Stimulated activated CD8-positive, alpha-beta memory T cell treated with anti-CD3 and anti-CD28 coated beads, Interleukin-4, amount 100 ng/mL, for 1 hour (primary cell): ENCODE measurements at places on chromosomes 12 and 14.

DNA sequence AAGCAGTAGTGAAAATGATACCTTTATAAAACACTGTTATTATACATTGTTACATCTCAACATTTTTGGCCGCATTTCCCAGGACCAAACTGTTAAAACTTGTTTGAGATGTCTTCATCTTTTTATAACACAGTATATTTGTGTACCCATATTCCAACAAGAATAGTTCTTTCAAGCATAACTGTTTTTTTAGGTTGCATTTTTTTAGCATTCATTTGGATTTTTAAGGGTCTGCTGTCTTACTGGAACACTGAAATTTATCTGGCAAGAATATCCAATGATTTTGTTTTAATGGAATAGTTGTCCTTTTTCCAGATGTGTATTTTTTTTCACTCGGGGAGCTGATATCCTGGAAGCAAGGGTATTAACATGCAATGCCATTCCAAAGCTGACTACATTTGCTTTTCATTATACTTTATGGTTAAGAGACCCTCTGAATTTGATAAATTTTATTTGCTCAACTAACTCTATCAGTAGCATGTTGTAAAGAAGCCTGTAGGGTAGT is 8.9 kb upstream of the NAV3 start:
- DNase-seq, result no peak

- no peak for DNase-seq
These were observed 10.2 kb upstream of the DHRS7 start for GRCh38 chr14:60175255-60175902.

- DNase-seq, result no peak
These were observed 15.8 kb upstream of the RPS6KL1 start for GRCh38 chr14:74938531-74939495.

- DNase-seq, result no peak
These were observed 63.2 kb upstream of the RFX4 start for GRCh38 chr12:106519607-106520021.

- DNase-seq, result no peak
These were observed 1.3 kb upstream of the PTGDR start for GRCh38 chr14:52266179-52266578.

- DNase-seq, result no peak
These were observed 285.5 kb upstream of the SFSWAP start for GRCh38 chr12:131425112-131426075.

DNA sequence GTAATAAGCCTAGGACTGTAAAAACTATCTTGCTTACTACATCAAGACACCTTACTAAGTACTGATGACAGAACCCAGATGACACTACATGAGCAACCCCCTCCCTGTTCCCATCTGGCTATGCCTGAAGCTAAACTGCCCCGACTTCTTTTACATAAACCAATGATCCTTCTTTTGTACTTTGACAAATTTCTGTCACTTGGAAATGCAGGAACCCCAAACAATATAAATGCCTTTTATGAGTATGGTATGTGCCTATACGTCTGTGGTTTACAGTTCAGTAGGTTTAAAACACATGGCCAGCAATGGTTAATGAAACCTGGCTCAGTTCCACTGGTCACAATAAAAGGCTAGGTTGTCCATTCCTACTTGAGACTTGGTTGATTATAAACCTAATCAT is 6.1 kb downstream of the SYCP3 start:
- DNase-seq, result no peak

- DNase-seq, result no peak
These were observed 1.5 kb upstream of the SRRM4 start for GRCh38 chr12:118979763-118980406.

- DNase-seq, result no peak
These were observed 212.7 kb downstream of the ZFP36L1 start for GRCh38 chr14:68580096-68580645.

GRCh38 chr12:54039417-54040147 is 6.7 kb downstream of the HOXC5 start:
- DNase-seq, result no peak

DNA sequence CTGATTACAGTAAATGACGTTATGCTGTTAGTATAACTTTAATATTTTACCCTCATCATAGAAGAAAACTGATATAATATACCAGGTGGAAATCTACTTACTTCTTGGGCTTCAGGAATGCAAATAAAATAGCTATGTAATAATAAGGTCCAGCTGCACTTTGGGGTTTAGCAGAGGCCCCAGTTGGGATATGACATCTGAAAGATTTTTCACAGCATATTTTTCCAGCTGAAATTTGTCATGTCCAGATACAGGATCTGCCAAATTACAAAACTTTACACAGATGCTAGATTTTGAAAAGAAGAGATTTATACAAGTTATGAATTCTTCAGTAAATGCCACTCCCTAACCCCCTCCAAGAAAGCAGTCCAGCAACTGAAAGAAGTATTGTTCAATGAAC is 29.2 kb upstream of the DCN start:
- no peak for DNase-seq

DNA sequence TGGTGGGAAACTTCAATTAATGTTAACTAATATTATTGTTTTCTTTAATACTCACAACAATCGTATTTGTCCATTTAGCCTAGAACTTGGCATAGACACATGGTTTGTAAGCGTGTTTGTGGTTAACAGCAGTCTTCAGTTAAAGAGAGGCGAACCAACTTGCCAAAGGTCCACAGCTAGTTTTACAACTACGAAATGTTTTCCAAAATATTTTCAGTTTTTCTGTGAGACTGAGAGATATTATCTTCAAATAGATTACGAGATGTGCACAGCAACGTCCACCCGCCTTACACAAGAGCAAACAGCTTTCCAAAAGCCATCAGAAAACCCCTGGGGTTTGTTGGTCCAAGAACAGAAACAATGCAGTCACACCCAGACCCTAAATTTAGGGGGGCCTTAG is 58.6 kb upstream of the RASSF3 start:
- DNase-seq, result no peak

DNA sequence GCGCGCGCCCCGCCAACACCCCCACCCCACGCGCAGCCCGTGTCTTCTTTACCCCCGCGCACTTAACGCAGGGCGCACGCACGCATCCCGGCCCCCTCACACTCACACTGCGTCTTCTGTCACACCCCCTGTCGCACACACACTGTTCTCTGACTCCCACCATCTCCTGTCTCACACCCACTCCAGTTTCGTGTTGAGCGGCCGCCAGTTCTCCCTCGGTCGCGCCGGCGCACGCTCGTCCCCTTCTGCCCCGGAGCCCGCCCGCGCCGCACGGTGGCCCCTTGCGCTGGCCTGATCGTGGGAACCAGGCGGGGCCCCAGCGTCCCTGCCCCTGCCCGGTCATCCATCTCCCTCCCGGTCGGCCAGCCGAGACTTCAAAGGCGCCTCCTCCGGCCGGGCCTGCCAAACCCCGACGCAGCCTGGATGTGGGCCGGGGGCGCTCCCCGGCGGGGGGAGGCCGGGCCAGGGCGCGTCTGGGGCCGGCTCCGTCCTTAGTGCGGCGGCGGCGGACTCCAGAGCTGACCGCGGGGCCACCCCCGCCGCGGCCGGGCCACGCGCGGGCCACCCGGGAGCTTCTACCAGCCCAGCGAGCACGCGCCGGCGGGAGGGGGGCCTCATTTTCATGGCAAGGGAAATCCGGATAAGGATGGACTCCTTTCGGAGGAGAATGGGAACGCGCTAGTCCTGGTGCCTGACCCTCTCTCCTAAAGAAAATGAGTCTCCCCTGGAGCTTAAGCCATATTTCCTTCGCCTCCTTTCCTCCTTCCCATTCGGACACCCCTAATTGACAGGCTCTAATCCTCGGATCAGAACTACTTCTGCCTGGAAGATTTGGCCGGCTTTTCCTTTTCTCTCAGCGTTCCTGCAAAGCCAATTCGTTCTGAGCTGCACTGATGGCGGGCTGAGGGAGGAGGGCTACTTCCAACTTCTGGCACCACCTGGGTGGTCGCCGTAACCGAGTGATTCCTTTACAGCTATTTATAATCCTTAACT is 82.0 kb upstream of the HMGA2 start:
- no peak for DNase-seq

- no peak for DNase-seq
These were observed 44.3 kb downstream of the GPR65 start for GRCh38 chr14:88049266-88049665.

DNA sequence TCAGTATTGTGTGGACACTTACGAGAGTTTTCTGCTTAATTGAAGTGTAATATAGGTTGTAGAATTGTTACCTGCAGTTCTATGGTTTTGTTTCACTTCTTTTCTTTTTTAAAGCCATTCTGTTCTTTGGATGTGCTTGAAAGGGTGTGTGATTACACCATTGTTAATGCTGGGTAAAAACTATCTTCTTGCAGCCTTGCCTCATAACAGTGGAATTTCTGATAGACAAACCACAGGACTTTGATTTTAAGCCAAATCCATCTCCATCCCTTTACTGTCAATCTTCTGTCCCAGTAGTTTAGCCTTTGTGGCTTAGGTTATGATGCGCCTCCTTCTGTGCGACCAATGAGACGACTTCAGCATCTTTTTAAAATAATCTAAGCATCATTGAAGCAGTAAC is 182.3 kb downstream of the PELI2 start:
- DNase-seq, result no peak

DNA sequence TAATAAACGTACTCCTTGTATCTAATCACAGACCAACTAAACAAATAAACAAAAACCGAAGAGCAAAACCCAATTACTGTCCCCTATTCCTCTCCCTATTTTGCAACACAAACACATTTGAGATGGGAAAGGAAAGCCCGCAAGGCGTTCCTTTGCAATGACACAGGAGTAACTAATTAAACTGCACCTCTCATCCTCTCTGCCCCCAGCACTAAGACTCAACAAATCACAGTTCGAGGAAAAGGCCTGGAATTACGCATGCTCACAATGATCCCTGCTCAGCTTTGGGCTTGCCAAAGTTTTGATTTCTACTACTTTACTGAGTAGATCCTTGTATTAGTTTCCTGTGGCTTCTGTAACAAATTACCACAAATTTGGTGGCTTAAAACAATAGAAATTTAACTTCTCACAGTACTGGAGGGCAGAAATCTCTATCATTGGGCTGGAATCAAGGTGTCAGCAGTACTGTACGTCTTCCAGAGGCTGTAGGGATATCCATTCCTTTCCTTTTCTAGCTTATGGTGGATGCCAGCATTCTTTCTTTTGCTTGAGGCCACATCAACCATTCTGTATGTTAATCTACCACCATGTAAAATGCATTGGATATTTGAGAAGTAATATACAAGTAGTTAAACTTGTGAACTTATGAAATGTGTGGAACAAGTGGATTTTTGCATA is 123.0 kb downstream of the NAV3 start:
- DNase-seq, result no peak

- DNase-seq, result peak; percentile 30
These were observed 28.1 kb upstream of the TBC1D30 start for GRCh38 chr12:64796205-64796845.

DNA sequence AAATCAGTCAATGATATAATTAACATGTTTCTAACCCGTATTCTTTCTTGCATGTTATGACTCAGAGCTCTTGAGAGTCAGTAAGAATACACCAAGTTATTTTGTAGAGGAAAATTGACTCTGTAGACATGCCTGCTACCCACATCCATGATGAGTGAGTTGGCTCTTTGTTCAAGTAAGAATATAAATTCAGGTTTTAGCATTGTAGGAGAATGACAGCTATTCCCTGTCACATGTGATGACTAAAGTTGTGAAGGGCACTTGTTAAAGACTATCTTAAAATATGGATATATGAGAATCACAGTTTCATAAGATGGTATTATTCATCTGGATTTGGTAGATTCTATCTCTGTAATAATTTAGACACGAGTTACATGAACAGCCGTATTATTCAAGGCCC is 209.1 kb downstream of the CCDC59 start:
- DNase-seq, result no peak

DNA sequence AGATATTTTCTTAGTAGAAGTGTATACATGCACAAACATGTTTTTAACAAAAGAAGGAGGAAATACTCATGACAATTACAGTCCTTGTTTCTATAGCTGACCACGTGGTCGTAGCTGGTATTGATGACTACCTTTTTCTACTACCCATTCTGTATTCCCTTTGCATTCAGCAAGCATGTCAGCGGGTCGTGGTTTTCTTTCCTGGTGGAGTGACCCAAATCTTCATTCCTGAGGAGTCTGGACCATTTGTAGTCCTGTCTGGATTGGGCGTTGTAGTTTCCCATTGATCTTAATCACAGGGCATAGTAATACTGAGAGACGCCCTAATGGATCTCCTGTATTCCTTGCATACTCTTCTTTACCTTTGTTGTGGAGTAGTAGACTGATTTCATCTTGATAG is 472.1 kb upstream of the RGS6 start:
- DNase-seq, result no peak

GRCh38 chr12:96150442-96150841 is 43.7 kb upstream of the ELK3 start:
- DNase-seq, result no peak

- peak; percentile 24 for DNase-seq
These were observed 69.6 kb downstream of the MOK start for GRCh38 chr14:102235275-102235897.

DNA sequence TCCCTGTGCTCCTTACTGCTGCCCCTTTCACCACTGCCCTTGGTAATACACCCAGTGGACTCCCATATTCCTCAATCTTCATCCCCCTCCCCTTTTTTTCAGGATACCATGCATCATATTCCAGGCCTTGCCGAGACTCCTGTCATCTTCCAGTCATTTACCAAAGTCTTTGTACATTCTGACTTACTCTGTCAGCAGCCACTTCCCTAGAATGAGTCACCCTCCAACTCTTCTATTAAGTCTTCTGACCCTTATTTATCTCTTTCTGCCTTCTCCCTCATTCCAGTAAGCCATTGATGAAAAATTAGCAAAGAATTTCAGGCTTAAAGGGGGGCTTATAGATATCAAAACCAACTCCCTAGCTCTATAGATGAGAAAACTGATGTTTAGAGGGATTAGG is 128.0 kb downstream of the STXBP6 start:
- DNase-seq, result no peak

GRCh38 chr14:60215127-60215444 is 33.9 kb upstream of the PPM1A start:
- DNase-seq, result no peak

DNA sequence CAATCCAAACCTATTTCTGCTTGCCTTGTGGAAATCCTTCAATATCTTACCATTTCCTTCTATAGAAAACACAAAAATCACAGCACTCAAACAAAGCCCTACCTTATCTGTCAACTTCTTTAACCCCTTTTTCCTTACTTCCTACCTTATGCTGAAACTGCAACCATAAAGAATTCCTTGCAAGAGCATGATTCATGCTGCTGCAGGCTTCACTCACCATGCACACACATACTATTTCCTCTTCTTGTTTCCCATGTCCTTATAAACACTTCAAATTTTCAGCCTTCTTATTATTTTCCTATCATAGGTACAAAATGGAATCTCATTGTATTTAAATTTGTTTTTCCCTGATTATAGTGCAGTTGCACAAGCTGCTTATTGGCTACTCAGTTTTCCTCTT is 23.3 kb downstream of the LMNTD1 start:
- no peak for DNase-seq
